ENCODE measurements at places on chromosomes 1 and 21. TPM values are rescaled to one million over a fixed set of nuclear protein-coding genes. Genes with fewer than 3 reads are reported as not detected.

Gene PLEKHA6
- total RNA-seq, result 2.4 TPM

Gene HORMAD1
- not detected for total RNA-seq

Gene ZNF593OS
- not detected for total RNA-seq

Gene CCT3
- total RNA-seq, result 323 TPM

Gene ZNF593
- total RNA-seq, result 42.0 TPM

Gene LRRC71
- total RNA-seq, result not detected

Gene CDK11B
- total RNA-seq, result 24.9 TPM

Gene ADORA1
- total RNA-seq, result 4.1 TPM

Gene PADI2
- total RNA-seq, result not detected

Gene LEFTY1
- not detected for total RNA-seq

Gene FCAMR
- not detected for total RNA-seq

Gene ATAD3C
- 0.53 TPM for total RNA-seq

DNA sequence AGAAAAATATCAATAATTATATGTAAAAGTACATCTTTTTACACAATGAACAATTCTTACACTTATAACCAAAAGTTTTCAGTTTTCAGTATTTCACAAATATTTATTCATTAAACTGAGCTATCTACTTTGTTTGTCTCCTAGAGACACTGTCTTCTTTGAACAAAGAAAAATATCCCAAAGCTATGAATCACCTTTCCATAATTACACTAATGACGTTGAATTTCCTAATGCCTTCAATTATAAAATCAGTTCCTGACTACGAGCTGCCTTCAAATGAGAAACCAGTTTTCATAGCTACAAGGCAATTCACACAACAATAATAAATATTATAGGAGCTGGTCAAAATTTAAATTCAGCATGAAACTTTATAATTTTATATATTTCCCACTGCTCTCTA, 201.8 kb upstream of the BRINP3 start:
- DNase-seq, result no peak

DNA sequence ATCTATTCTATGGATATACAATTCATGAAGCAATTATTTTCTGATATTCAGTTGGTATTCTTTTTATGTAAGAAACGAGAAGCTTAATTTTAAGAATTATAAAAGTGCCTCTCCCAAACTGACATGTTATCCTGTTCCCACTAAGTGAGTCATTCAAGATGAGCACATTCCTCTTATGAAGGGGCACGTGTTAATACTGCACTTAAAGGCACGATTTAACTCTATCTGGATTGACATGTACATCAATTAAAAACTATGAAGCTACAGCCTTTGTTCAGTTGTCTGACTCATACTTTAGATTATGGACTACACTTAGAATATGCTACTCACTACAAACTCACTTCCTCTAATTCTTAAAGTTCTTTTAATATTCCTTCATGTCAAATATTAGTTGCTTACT, 111.6 kb downstream of the CYYR1 start:
- no peak for DNase-seq

DNA sequence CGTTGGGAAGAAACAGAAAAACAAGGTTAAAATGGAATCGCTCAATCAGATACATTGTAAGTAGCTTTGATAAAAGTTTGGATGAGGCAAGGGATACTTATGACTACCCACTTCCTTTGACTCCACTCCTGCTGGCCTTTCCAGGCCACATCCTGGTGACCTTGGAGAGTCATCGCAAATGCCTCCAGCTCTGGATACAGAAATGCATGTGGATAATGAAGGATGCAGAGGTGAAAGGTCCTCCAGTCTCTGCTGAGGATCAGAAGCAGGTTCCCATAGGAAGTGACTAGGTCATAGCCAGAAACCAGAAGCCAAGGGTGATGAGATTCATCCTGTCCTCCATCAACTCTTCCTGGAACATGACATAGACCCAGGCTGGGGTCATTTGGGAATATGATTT, 6.2 kb upstream of the CAMK1G start:
- DNase-seq, result peak; percentile 35

- no peak for DNase-seq
These were observed 7.4 kb downstream of the POFUT2 start for GRCh38 chr21:45280178-45280821.

DNA sequence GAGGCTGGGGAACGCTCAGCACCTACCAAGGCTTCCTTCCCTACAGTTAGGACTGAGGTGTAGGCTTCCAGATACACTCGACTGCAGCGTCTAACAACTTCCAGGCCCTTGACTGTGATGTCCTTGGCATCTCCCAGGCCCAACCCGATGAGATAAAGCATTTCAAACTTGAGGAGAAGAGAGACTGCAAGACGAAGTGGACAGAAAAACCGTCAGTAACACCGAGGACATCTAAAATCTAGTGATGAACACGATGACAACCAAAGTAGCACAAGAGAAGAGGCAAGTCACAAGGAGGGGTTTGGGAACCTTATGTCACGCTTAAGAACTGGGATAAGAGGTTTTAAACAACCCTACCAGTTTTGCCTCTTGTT, 314 bp downstream of the DPH5 start:
- peak; percentile 9 for DNase-seq

DNA sequence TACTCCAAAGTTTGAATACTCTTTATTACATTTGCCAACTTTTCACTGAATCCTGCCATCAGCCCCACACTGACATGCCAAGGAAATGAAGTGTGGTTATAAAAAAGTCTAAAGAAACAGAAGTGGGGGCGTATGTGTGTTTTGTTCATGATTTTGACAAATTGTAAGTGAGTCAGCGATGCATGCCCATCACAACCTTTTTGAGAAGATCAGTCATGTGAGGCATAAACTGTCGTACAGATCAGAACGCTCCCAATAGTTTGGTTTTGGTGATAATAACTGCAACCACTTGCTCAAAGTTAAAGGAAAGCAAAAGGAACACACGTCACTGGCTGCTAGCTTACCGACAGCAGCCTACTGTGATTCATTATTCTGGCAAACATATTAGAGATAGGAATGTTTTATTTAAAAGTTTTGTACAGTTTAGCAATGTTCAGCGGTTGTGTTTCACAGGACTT, 95.6 kb downstream of the RGS2 start:
- peak; percentile 61 for DNase-seq

DNA sequence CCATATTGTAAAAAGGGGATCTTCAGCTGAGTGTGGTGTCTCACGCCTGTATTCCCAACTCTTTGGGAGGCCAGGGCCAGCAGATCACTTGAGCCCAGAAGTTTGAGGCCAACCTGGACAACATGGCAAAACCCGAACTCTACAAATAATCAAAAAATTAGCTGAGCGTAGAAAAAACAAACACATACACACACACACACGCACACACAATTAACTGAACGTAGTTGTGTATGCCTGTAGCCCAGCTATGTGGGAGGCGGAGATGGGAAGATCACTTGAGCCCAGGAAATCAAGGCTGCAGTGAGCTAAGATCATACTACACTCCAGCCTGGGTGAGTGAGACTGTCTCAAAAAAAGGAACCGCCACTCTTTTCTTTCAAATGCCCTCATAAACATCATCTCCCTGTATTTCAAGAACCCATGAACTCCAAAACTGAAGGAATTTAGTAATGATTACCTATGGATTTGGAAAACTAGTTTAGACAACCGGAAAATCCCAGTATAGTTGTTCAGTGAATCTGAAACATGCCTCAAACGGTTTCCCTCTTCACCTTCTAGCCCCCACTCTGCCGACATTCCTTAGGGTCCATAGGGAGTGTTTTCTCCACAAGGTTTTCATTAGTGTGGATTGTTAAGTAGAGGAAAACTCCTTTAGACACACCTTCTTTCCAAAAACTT, 4.5 kb downstream of the TXNIP start:
- no peak for DNase-seq

DNA sequence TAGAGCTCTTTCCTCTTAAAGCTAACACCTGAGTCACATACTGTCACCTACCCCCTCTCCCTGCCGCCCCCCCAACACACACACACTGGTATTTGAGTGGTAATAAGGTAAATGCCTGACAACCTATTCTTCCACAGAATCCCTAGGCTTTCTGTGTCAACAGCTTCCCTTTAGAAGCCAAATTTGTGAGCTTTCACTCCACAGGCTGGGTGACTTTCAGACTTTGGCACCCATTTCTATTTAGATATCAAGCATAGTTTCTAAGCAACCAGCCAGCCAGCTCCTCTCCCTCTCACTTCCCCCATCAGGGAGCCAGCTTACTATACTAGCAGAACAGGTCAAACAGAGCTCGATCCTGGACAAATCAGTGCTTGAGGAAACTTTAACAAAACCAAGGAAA, 3.2 kb upstream of the C1orf74 start:
- DNase-seq, result no peak

- DNase-seq, result no peak
These were observed 4.9 kb upstream of the IFNGR2 start for GRCh38 chr21:33398361-33398760.

- DNase-seq, result peak; percentile 88
These were observed 15.9 kb downstream of the SLC27A3 start for GRCh38 chr1:153790966-153791647.

GRCh38 chr1:42142894-42143675, 10.1 kb upstream of the GUCA2B start:
- DNase-seq, result no peak

- DNase-seq, result no peak
These were observed 5.1 kb upstream of the HES4 start for GRCh38 chr1:1004780-1005697.

DNA sequence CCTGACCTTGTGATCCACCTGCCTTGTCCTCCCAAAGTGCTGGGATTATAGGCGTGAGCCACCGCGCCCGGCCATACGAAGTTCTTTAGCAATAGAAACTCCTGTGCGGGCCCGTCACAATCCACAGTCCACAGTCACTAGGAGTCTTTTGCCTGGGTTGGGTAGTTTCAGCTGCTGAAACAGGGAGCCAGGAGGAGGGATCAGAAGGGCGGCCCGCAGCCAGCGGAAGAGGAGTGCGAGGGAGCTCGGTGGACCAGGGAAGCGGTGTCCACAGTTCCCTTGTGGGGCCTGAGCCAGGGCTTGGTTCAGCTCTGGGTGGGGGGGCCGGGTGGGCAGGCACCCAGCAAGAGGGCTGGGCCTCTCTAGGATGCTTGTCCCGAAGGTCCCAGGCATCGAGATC, 17.9 kb upstream of the HSPG2 start:
- DNase-seq, result no peak

GRCh38 chr21:39444421-39445180, 977 bp downstream of the LCA5L start:
- DNase-seq, result peak; percentile 53

DNA sequence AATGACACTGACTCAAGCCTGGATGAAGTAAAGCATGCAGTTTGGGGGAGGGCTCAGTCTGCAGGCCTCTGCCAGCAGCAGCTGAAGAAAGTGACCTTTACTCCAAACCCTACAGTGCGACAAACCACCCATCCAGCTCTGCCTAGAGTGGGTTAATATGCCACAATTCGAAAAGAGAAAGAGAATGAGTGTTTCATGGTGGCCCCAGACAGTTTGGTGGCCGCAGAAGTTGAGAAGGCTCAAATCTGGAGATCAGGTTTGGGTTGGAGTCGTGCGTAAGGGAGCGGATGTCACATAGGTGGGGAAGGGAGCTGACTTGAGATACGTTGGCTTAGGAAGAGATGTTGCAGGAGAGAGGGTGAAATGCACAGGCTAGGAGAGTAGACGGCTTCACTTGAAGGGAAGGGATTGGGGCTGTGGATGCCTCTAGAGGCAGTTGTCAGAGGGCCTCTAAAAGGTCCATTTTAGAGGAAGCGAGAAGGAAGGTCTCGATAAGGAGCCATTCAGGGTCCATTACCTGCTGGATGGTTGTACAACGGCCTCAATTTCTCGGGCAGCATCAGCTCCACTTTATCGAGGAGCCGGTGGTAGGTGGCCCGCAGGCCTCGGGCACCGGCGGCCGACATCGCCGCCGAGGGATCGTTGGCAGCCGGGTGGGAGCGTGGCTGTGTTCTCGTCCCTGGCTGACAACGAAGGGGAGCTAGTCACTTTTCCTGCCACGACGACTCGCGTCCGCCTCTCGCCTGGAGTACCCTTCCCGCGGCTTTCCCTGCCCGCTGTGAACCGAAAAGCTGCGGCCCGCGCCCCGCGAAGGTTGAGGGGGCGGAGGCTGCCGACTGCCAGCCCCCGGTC, 1.0 kb upstream of the DCAF6 start:
- peak; percentile 50 for DNase-seq

GRCh38 chr21:44441041-44441400, 14.3 kb upstream of the LRRC3 start:
- no peak for DNase-seq

DNA sequence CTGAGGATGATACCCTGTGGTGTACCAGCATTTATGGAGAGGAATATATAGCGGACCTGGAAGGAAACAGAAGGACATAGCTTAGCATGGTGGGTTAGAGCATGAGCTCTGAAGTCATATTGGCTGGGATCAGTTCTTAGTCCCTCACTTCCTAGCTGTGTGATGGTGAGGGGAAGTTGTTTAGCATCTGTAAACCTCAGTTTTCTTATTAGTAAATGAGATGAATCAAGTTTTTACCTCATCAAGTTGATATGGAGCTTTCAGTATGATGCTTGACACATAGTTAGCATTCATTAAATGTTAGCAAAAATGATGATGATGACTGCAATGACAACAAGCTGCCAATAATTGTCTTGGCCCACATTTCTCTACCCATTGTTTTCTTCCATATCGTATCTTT, 84.8 kb downstream of the NEK7 start:
- DNase-seq, result no peak

- no peak for DNase-seq
These were observed 2.8 kb downstream of the TARBP1 start for GRCh38 chr1:234476172-234476571.

DNA sequence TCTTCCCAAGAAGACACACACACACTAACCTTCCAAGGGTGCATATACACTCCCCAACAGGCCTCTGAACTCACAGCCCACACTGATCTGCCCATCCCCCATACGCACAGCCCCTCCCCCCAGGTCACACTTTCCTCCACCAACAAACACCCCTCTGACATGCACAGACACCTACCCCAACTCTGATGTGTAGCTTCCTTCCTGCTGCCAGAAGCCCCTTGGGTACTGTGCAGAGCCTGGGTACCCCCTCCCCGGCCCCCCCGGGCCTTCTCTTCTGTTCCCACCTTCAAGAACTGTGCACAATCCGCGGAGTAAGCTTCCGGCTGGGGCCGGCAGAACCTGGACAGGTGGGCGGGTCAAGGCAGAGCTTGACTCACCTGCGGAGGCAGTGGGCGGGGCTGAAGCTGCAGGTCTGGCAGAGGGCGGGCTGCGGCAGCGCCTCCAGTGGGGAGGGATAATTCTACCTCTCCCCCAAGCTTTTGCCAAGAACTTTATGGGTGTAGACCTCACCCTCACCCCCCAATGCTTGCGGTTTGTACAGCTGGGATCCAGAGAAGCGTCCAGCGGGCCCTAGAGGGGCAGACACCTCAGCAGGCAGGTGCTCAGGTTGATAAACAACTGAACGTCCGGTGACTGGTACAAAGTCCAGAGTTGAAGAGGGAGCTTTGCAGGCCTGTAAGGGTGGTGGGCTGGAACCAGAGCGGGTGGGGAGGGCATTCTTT, at the start of gene C1orf210:
Gene C1orf210, minus strand, starts transcription at position 313 of the 722 bp plus-strand sequence. CDS start 2,311 bp downstream, outside the sequence.
- DNase-seq, result no peak

GRCh38 chr1:217493290-217493689, 137.6 kb downstream of the GPATCH2 start:
- DNase-seq, result peak; percentile 25
